ENCODE measurements at places on chromosomes 1 and 21.

GRCh38 chr1:206579747-206580437 lies 32.4 kb downstream of the EIF2D start:
- DNase-seq: no peak

- no peak for DNase-seq
These were observed 62.1 kb downstream of the PCNT start for GRCh38 chr21:46385846-46386733.

- no peak for DNase-seq
These were observed 108.0 kb downstream of the TNNI3K start for GRCh38 chr1:74343216-74343615.

DNA sequence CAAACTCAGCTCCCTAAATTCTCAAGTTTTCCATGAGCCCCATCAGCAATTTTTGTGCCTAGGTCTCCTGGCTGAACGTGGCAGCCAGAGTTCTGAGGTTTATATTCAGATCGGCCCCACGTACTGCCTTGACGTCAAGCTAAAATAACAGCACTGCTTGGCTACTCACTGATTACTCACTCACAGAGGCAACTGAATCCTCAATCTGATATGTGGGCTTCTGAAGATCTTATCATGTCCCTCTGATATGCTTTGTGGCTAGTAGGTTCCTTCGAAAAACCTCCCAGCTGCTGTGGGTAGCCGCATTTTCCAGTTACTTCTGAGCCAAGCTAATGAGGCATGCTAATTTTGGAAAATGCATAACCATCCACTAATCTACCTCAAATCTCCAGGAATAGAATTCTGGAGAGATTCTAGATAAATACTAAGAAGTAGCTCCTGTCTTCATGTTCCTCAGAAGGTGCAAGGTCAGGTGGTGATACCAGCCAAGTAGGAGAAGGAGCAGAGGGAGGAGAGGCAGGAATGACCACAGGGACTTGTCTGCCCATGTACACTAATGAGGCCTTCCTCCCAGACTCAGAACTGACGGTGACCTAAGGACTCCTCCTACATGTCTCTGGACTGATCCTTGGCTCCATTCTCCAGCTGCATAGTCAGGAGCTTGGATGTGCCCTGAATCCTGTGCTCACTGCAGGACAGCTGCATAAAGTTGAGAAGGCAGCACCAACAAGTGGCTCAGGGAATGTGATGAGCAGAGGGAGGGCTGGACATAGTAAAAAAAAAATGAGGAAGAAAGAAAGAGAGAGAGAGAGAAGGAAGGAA lies 263.7 kb downstream of the TNR start:
- DNase-seq: no peak

- DNase-seq: no peak
These were observed 82.8 kb downstream of the DISP3 start for GRCh38 chr1:11561740-11562139.

GRCh38 chr21:41573902-41574690 lies 66.1 kb upstream of the TMPRSS2 start:
- DNase-seq: no peak

- DNase-seq: no peak
These were observed 1.7 kb downstream of the COL8A2 start for GRCh38 chr1:36123356-36123755.

GRCh38 chr1:36440044-36440443 lies 10.2 kb downstream of the OSCP1 start:
- no peak for DNase-seq
